Hematopoietic multipotent progenitor cell treated with erythropoietin and hydrocortisone succinate and interleukin-3 and kit ligand, for 15 days (in vitro differentiated cells): ENCODE measurements at places on chromosomes 11 and 22.

DNA sequence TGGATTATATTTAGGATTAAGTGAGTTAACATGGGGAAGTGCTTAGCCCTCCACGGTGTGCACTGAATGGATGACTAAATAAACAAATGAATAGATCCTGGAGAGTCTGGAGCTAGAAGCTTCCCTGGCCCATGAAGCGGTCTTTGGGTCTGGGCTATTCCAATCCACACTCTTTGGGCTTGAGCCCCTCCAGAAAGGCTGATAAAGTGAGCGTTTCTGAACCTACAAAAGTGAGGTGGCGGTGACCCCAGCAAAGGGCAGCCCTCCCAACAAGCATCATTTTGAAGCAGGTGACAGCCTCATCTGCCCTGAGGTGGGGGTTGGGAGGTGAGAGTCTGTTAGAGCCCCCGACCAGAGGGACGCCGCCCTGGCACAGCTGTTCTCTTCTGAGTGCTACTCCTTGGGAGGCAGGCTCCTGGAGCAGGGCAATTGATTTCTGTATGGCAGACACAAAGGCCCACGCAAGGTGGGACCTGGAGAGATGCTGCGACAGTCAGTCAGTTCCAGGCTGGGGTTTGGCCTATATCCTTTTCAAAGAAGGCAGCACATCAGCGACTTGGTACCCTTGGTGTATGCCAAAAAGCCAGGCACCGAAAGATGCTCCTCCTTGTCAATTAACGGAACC is 157.8 kb downstream of the CACNA1I start:
- no peak for DNase-seq

DNA sequence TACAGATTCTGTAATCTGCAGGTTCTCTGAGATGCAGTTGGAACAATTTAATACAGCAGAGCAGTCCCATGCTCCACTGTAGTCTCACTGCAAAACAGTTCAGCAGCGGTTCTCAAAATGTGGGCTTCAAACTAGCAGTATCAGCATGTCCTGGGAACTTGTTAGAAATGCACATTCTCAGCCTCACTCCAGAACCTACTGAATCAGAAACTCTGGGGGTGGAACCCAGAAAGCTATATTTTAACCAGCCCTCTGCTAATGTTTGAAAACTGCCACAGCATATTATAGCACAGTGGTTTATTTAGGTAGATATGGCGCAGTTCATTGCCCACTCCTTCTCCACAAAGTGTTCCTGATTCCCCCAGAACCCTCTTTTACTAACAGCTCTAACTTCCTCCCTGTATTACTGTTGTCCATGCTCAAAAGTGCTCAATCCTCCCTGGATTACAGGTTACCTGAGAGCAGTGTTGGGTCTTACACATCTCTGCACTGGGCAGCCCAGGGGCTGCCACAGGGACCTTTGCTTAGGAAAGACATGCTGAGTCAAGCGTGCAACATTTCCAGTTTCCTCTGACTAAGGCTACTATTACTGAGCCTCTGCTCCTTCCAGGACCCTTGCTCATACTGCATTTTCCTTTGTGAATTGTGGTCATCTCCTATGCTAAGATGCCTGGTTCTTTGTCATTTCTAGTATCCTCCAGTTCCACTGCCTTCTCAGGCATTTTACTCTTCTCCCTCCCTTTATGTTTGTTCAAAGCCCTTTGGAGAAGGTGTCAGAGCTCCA is 7.7 kb upstream of the DGAT2 start:
- no peak for DNase-seq

DNA sequence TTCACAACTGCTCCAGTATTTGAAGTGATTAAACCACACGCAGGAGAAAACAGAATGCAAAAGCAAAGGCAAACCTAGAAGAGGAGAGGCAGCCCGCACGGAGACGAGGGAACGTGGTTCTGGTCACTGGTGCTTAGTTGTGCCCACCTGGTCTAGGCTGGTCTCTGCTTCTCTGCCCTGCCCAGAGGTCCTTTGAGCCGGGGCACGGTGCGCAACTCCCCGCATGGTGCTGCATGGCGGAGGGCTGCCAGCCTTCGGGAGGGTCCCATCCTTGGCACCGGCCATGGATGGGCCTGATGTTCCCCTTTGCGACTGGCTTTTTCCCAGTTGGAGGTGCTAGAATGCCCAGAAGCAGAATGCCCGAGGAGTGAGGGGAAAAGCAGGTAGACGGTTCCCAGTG is 46.1 kb downstream of the KCNC1 start:
- no peak for DNase-seq

GRCh38 chr11:31855466-31855865 is 44.3 kb upstream of the PAX6 start:
- DNase-seq: no peak

GRCh38 chr11:108495326-108495725 is 2.9 kb downstream of the POGLUT3 start:
- DNase-seq: no peak

- no peak for DNase-seq
Observed at GRCh38 chr11:2200536-2200935, 28.9 kb upstream of the TH start.

- peak; percentile 59 for DNase-seq
Observed at GRCh38 chr11:78069465-78069864, 5.8 kb downstream of the THRSP start.

GRCh38 chr11:5581014-5581413 is 337 bp downstream of the OR52B6 start:
- no peak for DNase-seq

DNA sequence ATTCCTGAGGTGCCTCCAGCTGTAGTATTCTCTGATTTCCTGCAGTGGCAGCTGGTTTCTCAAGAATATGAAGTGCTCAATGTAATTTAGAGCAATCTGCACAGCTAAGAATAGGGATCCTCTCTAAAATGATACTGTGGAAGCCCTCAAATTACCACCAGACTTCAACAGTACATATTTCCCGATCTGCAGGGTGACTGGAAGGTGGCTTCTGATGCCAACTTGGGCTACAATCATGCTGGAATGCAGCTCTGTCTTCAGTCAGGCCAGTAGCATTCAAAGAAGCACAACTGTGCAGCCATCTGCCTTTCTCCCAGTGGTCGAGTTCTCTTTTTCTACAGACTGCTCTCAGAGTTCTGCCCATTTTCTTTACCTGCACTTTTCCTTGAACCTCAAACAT is 55.5 kb upstream of the CD5 start:
- DNase-seq: no peak

DNA sequence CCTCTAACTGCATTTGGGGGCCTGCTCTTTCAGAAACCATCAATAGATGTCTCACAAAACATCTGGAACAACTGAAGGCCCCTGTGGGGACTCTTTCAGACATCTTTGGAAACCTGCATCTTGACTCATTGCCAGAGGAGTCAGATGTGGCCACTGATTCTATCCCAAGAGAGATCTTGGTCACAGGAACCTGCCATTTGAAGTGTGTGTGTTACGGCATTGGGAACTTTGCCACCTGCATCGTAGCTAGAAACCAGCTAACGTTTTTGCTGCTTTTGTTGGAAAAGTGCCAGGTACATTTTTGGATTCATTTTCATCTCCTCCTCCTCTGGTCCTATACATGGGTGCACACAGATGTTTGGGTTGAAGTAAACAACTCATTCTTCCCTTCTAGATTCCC is 4.3 kb downstream of the SRRD start:
- DNase-seq: no peak

- no peak for DNase-seq
Observed at GRCh38 chr22:44382116-44383038, 69.6 kb upstream of the SHISAL1 start.

DNA sequence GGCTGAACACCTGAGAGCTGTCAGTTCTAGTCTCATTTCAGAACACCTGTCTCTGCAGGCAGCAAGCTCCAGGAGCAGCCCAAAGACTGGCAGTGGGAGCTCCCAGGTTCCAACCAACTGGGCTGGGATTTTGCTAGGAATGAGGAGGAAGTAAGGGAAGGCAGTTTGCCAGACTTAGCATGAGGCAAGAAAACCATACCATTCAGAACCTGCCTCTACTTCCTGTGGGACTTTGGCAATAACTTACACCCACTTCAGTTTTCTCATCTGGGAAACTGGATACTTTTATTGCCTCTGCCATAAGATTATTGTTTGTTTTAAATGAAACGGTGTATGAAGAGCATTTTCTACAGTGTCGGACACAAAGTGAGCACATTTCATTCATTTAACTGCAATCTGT is 363.7 kb upstream of the ISX start:
- DNase-seq: no peak

DNA sequence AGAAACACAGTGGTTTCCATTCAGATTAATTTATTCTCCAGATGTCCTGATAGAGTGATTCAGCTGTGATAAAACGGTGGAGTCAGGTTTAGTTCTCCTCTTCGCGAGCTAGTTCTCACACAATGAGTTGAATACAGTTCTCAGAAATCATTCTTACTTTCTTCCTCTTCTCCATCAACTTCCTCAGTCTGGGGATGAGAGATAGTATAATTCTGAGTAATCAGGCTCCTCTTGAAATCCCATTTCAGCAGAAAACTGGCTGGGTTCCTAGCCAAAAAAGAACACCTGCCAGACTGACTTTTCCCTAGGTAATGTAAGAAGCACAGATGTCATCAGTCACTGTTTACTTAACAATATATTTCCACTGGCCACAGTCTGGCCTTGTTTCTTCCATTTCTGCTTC is 76.7 kb downstream of the SVIP start:
- no peak for DNase-seq

DNA sequence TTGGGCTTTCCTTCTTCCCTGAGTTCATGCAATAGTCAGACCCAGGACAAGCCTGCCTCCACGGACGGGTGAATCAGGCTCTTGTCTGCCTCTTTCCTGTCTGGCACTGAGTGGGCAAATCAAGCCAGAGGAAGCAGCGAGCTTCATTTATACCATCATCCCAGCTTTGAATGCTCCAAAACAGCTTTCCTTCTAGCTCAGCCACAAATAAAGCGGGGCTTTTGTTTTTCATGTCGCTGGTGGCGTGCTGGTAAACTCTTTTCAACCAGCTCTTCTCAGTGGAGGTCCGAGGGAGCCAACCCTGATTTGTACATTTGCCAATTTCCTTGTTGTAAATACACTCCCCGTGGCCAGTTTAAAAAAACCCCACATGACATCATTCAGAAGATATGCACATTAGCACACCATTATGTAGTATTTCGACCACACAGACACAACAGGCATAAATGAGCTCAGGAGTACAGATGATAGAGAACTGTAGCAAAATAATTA is 8.6 kb downstream of the C11orf91 start:
- no peak for DNase-seq

GRCh38 chr11:119787074-119787461 is 58.1 kb upstream of the NECTIN1 start:
- DNase-seq: no peak

DNA sequence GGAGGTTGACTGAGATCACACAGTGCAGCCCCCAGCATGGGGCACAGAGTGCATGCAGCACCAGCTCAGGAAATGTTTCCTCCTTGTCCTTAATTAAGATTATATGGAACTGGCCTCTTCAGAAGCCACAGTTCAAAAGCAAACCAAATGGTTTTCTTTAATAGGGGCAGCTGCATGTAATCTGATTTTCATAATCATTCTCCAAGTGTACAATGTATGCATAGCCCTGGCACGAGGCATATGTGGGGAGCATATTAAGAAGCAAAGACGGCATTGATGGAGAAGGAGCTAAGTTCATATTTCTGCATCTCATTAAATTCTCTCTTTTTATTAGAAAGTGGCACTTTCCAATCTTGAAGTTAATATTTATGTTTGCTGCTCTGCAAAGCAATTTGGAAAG is 9.9 kb upstream of the PARVB start:
- no peak for DNase-seq

GRCh38 chr22:46060292-46061123 is 83.5 kb upstream of the WNT7B start:
- DNase-seq: no peak

- DNase-seq: no peak
Observed at GRCh38 chr11:116459185-116460045, 313.4 kb downstream of the BUD13 start.

DNA sequence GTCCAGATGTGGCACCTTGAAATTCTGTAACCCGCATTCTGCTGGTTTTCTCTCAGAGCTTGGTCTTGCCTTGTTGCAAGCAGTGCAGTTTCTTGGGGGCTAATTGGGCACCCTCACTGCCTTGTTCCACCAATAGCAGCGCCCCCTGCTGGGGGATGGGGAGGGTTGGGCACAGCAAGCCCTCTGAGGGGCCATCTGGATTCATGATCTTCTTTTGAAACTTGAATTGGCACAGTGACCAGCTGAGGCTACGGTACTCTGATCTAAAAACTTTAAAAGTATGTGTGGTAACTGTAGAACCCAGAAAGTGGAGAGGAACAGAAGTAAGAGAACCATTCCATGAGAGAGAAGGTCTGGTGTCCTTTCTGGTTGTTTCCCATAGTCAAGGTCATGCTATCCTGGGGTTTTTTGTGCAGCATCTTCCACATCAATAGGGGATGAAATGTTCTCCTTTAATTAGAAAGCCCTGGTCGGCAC is 64.2 kb downstream of the MED15 start:
- peak; percentile 64 for DNase-seq

- no peak for DNase-seq
Observed at GRCh38 chr22:27725661-27726060, 75.9 kb downstream of the MN1 start.

DNA sequence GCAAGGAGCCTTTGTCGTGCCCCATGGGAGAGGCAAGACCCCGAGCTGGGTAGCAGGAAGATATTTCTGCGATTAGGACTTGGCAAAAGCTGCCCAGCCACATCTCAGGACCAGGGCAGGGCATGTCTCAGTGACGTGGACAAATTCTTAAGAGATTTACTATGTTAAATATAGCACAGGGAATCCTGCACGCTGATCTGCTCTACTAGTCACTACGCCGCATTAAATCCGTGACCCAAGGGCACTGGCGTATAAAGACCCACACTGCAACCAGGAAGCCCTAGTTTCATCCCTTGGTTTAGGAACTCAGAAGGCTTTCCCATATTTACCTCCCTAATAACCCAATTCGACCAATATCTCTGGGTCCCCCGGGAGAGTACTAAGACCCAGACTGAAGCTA is 35.1 kb downstream of the AP1B1 start:
- DNase-seq: no peak

- peak; percentile 78 for DNase-seq
Observed at GRCh38 chr22:38202437-38203089, 769 bp downstream of the MAFF start.

DNA sequence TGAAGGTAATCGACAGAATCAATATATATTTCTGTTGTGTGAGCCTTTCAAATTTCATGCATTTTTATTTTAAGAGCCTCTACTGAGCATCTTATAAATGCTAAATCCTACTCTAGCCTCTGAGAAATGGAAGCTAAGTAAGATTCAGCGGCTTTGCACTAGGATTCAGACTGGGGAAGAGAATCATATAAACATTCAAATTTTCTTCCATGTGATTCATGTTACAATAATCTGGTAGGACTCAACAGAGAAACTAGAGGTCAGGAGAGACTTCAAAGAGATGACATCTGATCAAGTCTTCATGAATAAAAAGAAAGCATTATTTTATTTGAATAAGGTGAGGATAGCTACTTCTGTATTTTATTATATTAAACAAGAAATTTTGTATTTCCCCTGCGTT is 538.9 kb downstream of the DLG2 start:
- no peak for DNase-seq

GRCh38 chr11:110337570-110338193 is 41.3 kb upstream of the RDX start:
- no peak for DNase-seq
